B cell (primary cell): ENCODE measurements at places on chromosomes 16 and 17. TPM values are rescaled to one million over a fixed set of nuclear protein-coding genes. Genes with fewer than 3 reads are reported as not detected.

The SLC13A2 gene
- polyA plus RNA-seq: not detected in 2 replicates

The C17orf78 gene
- not detected in 2 replicates for polyA plus RNA-seq

- no peak for DNase-seq
Observed at GRCh38 chr17:73575470-73576221, 68.6 kb downstream of the SDK2 start.

- peak; percentile 46 for DNase-seq
Observed at GRCh38 chr17:58324409-58325288, 3.9 kb downstream of the TSPOAP1 start.

The ITGB3 gene
- 0.07 and 0.76 TPM in 2 replicates for polyA plus RNA-seq

GRCh38 chr16:12551946-12552345 is 251.7 kb downstream of the CPPED1 start:
- no peak for DNase-seq

The HOXB1 gene
- not detected in 2 replicates for polyA plus RNA-seq

The LRRC37A gene
- polyA plus RNA-seq: 1.1 and 2.7 TPM in 2 replicates

The KRT39 gene
- not detected in 2 replicates for polyA plus RNA-seq

The CDR2L gene
- polyA plus RNA-seq: 0.03 and 0.07 TPM in 2 replicates

DNA sequence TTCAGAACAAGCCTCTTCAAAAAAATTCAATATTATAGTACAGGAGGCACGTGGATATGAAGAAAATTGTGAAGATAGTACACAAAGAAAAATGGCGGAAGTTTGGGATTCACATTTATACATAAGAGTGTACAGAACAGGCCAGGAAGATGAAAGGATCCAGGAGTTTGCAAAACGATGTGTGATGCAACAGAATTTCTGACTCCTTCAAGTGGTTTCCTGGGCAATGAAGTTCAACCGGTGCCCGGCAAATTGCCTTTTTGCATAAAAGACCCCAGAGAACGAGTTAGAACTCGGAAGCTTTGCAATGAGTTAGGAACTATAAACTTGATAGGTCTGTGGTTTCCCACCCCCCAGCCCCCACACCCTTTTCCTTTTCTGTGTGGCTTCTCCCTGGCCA is 189.1 kb downstream of the SALL1 start:
- no peak for DNase-seq

GRCh38 chr17:11999696-12000095 is 2.4 kb upstream of the ZNF18 start:
- no peak for DNase-seq

GRCh38 chr17:51572115-51572514 is 311.8 kb downstream of the UTP18 start:
- no peak for DNase-seq

The METTL23 gene
- 59.0 and 68.1 TPM in 2 replicates for polyA plus RNA-seq

DNA sequence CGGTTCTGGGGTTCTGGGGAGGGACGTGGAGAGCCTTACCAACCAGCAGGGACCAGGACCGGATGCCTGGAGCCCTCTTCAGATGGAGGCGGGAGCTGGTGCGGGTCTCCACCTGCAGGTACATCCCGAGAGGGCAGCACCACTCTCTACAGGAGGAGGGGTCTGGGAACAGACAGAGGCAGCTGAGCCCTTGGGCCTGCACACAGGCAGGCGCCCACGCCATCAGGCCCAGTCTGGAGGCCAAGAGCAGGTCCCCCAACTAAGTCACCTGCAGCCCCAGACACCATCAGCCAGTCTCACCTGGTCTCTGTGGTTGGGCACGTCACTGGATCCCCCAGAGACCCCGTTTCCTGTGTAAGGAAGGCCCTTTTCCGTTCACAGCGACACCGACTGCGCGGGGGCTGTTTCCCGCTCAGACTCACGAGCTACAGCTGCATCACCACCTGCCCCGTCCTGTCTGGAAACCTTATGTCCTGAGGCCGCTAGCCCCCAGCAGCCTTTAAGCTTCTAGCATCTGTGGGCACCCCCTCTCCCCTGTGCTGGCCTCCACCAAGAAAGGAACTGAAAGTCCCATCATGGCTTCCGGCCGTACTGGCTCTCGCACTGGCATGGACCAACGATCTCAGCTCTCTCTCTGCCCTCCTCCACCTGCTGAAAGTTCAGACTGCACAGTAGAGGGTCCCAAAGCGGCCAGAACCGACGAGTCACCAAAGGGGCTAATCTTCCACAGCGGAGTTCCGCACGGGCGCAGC is 1.2 kb downstream of the CYBC1 start:
- DNase-seq: peak; percentile 98

- DNase-seq: no peak
Observed at GRCh38 chr16:73916829-73917594, 379.6 kb upstream of the PSMD7 start.

The CA5A gene
- not detected in 2 replicates for polyA plus RNA-seq

GRCh38 chr17:77535435-77535834 is 394.7 kb downstream of the SEC14L1 start:
- no peak for DNase-seq

The TP53TG3B gene
- not detected in 2 replicates for polyA plus RNA-seq
